ENCODE measurements at places on chromosomes 2 and 18.

GRCh38 chr2:217610401-217610814 lies 392.4 kb downstream of the TNS1 start:
- DNase-seq: no peak

- no peak for DNase-seq
Measured at GRCh38 chr18:9643549-9643948, 29.2 kb upstream of the PPP4R1 start.

DNA sequence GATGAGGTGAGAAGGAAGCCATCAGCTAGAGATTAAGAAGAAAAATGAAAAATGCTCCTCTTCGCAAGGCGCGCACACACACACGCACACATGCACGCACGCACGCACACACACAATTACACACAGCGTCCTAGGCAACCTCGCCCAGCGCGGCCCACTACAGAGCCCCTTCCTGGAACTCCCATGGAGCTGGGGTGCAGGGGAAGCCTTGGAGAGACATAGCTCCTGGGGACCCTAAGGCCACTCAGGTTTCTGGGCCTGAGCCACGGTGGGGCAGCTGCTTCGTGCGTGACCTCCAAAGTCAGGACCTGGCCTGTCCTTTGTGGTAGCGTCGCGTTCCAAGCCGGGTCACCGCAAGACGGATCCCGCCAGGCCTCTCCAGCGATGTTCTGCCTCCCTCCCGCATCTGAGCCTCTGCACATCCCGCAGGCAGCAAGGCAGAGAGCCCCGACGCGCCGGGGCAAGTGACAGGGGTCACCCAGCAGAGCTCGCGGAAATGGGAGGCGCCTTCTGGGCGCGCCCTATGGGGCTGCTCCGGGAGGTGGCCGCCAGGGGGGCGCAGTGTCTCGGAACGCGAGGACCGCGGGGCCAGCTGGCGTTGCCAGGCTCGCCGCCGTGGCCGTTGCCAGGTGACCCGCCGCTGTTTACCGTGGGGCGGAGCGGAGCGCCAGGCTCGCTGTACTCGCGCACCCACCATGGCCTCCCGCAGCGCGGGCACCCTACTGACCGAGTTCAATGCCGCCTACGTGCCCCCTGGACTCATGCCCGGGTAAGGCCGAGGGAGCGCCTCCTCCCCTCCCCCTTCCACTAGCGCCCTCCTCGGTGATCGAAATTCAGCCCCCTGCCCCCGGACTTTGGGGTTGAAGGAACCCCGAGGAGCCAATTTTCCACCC lies 79.0 kb downstream of the CIB4 start:
- DNase-seq: no peak

- no peak for DNase-seq
Measured at GRCh38 chr2:190637281-190637734, 11.6 kb upstream of the NAB1 start.

- no peak for DNase-seq
Measured at GRCh38 chr2:157169889-157170288, 87.6 kb upstream of the GALNT5 start.

GRCh38 chr2:190970873-190971506 lies 43.0 kb downstream of the STAT1 start:
- DNase-seq: peak; percentile 28

GRCh38 chr2:128474036-128474955 lies 155.6 kb upstream of the HS6ST1 start:
- DNase-seq: no peak

DNA sequence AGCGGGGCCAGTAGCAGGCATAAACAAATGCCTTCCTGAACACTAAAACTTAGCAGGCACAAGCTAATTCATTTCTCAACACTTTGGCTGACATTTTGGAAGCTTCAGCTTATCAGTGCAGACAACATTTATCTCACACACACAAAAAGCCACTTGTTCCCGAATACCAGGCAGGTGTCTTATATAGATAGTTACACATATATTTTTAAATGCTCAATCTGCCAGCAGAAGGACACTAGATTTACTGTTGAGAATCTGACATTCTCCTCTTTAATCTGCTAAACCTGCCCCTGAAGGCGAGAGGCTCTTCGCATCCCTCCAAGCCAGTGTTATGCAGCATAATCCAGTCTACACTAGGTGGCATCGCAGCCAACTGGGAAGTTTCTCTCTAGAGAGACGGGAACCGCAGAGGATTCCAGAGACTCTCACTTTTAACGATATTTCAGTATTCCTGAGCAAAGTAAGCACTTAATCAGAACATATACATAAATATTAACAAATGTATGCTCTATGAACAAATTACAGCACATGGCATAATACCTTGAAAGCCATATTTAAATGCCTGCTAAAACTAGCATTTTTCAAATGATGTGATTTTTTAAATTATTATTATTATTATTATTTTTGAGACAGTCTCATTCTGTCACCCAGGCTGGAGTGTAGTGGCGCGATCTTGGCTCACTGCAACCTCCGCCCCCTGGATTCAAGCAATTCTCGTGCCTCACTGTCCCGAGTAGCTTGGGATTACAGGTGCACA lies 90.2 kb upstream of the SCG2 start:
- DNase-seq: peak; percentile 68

GRCh38 chr18:46212398-46212797 lies 108.2 kb downstream of the HAUS1 start:
- no peak for DNase-seq

- DNase-seq: peak; percentile 31
Measured at GRCh38 chr2:223944166-223944702, 901 bp downstream of the WDFY1 start.

DNA sequence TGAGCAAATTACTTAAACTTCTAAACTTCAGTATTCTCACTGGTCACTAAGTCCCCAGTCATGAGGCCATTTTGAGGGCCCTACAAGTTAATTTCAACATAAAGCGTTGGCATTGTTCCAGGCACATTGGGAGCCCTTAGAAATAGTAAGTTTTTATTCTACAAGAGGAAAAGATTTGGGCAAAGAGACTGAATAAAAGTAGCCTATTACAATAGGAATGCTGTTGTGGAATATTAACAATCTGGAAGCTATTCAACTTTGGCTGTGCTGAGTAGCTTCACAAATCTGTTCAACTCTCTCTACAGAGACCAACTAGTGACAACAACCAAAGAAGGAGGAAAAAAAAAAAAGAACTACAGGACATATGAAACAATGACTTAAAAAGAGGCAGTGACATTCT lies 1287.5 kb upstream of the NXPH2 start:
- DNase-seq: peak; percentile 5

DNA sequence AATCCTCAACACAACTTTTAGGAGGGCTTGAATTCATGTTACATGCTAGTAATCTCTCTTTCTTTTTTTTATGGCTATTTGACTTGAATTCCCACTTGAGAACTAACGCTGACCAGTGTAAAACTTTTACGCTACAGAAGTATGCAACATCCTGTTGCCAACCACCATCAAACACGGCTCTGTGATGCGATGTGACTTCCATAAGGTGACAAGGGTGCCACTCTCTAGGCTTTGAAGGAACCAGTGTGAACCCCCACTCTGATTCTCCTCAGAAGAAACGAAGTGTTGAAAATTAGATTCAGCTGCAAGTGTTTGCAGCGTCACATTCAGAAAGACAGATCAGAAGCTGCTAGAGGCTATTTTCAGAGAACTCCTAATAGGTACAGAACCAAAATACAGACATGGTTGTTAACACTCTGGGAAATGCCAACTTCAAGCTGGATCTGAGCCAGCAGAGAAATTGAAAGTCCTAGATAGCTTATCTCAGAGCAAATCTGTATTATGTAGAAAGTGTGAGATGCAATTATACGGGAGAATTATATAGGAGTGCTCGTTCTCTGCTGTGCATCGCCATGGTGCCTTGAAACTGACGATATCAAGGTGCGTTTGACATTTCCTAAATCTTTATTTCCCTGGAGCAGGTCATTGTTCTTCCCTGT lies 271.2 kb downstream of the LPIN1 start:
- DNase-seq: no peak

GRCh38 chr2:240466579-240467148 lies 31.2 kb downstream of the GPC1 start:
- DNase-seq: peak; percentile 1

DNA sequence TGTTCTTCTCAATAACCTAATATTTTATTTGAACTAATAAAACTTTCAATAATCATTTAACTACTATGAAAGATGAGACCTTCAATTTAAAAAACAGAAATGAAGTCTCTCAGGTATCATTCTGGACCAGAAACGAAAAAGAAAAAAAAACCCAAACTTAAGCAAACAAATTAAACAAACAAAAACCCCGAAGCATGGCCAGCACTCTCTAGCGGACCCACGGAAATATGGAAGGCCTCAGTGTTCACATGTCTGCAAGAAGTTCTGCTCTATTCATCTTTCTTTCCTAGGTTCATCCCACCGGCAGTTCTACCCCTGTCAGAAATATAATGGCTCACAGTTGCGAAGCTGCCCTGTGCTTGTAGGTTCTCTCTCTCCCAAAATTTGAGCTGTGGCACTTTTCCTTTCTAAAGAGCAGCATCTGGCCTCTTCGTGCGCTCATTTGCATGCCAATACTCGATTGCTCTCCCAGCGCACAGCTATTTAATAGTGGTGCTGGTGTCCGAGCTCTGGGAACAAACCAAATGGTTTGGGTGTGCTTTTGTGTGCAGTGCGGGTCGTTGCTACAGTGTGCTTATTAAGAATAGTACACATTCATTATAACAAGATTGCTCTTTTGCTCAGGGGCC lies 129.0 kb upstream of the ZEB2 start:
- peak; percentile 28 for DNase-seq

DNA sequence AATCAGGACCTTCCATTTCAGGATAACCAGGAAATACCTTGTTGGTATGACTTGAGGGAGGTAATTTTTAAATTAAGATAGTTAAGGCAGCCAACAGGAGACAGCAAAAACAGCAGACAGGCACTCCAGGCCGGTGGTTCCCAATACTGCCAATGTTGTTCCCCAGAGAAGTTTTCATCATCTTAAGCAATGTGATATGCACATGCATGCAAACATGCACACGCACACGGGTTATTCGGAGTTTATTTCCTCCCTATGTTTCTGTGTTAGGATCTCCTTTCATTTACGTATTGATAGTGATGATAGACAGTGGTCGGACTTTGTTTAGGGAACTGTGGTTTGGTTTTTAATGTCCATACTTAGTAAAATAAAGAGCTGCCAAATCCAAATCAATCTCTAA lies 55.3 kb downstream of the STEAP3 start:
- no peak for DNase-seq

GRCh38 chr2:43085929-43086328 lies 140.5 kb downstream of the ZFP36L2 start:
- peak; percentile 1 for DNase-seq

GRCh38 chr2:156663757-156664409 lies 227.7 kb downstream of the GPD2 start:
- no peak for DNase-seq

- no peak for DNase-seq
Measured at GRCh38 chr2:54560146-54560881, 104.2 kb downstream of the SPTBN1 start.

GRCh38 chr18:3110034-3110752 lies 97.2 kb upstream of the LPIN2 start:
- no peak for DNase-seq

DNA sequence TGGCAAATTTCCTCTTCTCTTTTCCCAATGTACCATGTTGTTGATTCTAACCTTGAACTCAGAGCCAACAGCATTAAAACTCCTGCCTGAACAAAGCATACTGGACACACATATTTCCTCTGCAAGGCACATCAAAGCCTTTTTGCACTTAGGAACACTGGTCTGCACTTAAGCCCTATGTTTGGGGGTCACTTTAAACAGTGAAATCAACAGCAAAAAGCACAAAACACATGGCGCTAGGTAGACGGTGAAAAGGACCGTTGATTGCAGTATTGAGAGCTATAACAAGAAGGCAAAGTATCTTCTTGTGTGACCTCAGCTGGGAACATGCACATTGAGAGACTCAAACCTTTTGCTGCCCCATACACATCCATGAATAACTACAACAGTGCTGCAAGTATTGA lies 83.9 kb upstream of the SH3BP4 start:
- DNase-seq: no peak

All from Ammon's horn (tissue), 1 donor.